OCI-LY7 (cell line): ENCODE measurements at places on chromosomes 16 and 17.

DNA sequence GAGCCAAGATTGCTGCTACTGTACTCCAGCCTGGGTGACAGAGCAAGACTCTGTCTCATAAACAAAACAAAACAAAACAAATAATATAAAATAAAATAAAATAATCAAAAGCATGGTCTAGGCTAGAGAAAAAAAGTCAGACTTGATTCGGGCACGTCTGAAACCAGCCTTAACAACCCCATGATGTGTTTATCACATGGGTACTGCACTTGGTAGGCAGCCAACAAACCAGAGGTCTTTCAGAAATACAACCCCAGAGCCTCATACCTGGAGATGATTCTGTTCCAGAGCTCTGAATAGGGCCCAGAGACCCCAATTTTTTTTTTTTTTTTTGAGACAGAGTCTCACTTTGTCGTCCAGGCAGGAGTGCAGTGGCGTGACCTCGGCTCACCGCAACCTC lies 9.6 kb upstream of the HAPSTR1 start:
- no peak for DNase-seq

- no peak for DNase-seq
These were observed 9.7 kb upstream of the BAHCC1 start for GRCh38 chr17:81385320-81386111.

DNA sequence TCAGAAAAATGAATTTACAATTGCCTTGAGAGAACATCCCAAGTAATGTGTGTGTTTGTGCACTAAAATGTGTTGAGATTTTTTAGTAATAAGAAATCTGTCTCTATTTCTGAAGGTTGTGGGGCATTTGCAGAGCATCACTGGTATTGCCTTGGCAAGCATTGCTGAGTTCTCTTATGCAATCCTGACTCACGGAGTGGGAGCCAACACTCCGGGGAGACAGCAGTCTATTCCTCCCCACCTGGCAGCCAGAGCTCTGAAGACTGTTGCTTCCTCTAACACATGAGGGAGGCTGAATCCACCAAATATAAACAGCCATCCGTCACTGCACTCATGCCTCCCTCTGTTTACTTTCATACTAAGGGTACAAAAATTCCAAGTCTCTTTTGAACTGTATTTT lies 10.6 kb downstream of the CNTD1 start:
- no peak for DNase-seq

DNA sequence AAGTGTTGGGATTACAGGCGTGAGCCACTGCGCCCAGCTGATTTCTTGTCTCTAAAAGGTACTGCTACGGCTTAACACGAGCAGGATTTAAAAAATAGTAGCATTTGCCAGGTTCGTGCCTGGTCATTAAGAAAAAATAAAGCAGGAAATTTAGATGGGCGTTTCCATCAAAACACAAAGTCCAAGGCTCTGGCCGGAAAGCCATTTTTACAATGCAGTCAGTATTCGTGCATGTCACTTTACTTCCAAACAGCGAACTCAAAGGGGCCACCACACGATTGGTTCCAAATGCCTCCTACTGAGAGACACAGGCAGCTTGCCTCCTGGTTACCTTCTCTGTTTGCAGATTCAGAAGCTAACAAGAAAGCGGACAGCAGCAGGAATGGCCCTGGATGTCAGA lies 66.2 kb downstream of the MRM3 start:
- no peak for DNase-seq

DNA sequence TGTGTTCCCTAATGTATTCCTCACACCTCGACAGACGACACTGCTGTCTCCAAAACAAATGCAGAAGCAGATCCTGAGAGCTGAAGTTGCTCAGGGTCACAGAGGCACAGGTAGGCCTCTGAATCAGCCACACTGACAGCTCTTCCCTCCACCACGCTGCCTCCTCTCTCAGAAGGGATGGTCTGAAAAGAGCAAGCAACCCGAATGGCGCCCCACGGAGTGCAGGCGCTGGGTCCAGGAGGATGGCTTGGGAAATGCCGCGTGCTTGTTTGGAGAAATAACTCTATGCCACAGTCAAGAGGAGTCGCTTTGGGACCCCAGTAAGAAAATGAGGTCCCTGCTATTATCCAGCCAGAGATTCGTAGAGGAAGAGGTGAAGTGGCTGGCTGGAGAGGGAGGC lies 15.9 kb downstream of the CYB561 start:
- no peak for DNase-seq

- no peak for DNase-seq
These were observed 79.7 kb downstream of the CYLD start for GRCh38 chr16:50821586-50821985.
